ENCODE measurements at places on chromosomes 13 and 19. TPM values are rescaled to one million over a fixed set of nuclear protein-coding genes. Genes with fewer than 3 reads are reported as not detected.

The SLC25A23 gene
- 22.3 TPM for total RNA-seq

The CACNA1A gene
- 1.6 TPM for total RNA-seq

The DZIP1 gene
- 39.3 TPM for total RNA-seq

The CEACAM1 gene
- total RNA-seq, result not detected

The ZNF837 gene
- 0.79 TPM for total RNA-seq

The TNNI3 gene
- not detected for total RNA-seq

The CLEC11A gene
- total RNA-seq, result 162 TPM

The AMER2 gene
- total RNA-seq, result not detected

The ZNF418 gene
- 0.07 TPM for total RNA-seq

The ALKBH6 gene
- total RNA-seq, result 28.2 TPM

The ZNF610 gene
- total RNA-seq, result not detected

The STARD13 gene
- 38.3 TPM for total RNA-seq

Measured in HFFc6 (cell line).